ENCODE measurements at places on chromosomes 16 and 17. TPM values are rescaled to one million over a fixed set of nuclear protein-coding genes. Genes with fewer than 3 reads are reported as not detected.

KCNH6 gene
- not detected for total RNA-seq

SLC22A31 gene
- 0.34 TPM for total RNA-seq

KCTD19 gene
- total RNA-seq = 1.2 TPM

DNA sequence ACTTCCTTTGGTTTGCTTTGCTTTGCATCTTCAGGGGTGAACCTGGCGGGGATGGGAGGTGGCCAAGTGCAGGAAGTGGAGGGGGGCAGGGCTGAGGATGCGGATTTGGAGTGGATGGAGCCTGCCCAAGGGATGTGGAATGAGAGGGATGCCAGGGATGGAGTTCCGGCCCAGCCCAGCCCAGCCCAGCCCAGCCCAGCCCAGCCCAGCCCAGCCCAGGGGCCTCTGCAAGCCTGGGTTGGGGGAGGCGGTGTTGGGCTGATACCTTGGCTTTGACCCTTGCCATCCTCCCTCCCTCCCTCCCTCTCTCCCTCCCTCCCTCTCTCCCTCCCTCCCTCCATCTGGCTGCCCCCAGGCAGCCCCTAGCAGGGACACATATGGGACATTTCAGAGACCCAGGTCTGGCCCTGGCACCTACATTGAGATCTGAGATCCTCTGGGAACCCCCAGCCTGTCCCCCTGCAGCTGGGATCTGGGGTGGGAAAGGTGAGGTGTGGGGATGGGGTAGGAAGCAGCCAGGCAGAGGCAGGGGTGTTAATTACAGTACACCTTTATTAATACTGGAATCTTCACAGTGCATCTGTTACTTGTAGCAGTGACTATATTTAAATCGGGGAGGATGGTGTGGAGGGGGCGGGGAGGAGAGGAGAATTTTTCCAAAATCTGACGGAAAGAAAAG lies 14.5 kb downstream of the IL34 start:
- H3K4me3 ChIP-seq = peak overlapping the region; percentile 30
- DNase-seq = no peak
- H3K27ac ChIP-seq = peak overlapping the region; percentile 78
- no peaks in the 10 kb centered on the region for H3K36me3 ChIP-seq

DNA sequence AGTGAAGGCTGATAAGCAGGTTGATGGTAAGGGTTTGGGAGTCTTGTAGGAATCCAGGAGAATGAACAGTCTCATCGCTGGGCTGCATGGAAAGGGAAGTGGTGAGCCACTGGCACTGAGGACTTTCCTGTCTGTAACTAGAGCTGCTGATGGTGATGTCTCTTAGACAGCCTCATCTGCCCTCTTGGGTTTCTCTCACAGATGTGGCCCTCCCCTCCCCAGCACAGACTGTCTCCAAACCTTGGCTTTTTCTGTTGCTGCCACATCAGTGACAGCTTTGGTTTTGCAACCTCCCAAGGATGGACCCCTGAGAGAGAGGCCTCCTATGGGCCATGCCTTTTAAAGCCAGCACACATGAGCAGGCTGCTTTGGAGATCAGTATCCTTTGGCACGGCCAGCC lies 16.9 kb downstream of the PLCG2 start:
- H3K36me3 ChIP-seq = peaks cover 4% of the 10 kb centered on the region
- DNase-seq = no peak
- no peak overlapping the region for H3K27ac ChIP-seq
- H3K4me1 ChIP-seq = peaks cover 27% of the 10 kb centered on the region
